Activated T-cell treated with anti-CD3 and anti-CD28 coated beads, Interleukin-2, amount 50 U/mL, for 1 hour (primary cell): ENCODE measurements at places on chromosomes 3 and 15.
A peak's percentile ranks its signal among the peaks of the same experiment; 100 is the strongest.

DNA sequence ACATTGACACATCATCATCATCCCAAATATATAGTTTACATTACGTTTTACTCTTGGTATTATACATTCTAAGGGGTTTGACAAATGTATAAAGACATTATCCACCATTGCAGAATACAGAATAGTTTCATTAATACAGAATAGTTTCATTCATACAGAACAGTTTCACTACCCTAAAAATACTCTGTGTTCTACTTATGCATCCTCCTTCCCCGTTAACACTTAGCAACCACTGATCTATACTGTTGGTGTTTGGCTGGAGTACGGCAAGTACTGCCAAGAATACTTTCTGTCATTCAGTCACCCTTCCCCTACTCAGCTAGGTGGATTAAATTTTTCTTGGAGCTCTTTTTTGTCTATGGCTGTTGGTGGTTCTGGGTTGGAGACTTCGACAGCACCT is 33.4 kb downstream of the LEKR1 start:
- no peak for DNase-seq

GRCh38 chr3:194278186-194278845 is 72.8 kb downstream of the CPN2 start:
- DNase-seq = no peak

DNA sequence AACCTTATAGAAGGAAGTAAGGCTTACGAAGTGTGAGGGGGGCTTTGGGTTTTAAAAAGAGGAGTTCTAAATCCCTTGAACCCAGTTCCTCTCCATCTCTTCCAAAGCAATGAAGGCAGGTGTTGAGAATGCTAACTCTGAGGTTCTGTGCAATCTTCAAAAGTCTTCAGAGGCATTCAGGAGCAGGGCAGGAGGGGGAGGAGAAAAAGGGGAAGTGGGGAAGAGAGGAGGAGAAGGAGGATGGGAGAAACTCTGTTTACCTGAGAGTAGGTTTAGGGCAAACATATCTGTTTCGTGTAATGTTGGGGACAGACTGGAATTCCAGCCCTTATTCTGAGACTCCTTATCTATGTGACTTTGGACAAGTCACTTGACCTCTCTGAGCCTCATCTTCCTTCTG is 36.9 kb downstream of the FAM3D start:
- no peak for DNase-seq

DNA sequence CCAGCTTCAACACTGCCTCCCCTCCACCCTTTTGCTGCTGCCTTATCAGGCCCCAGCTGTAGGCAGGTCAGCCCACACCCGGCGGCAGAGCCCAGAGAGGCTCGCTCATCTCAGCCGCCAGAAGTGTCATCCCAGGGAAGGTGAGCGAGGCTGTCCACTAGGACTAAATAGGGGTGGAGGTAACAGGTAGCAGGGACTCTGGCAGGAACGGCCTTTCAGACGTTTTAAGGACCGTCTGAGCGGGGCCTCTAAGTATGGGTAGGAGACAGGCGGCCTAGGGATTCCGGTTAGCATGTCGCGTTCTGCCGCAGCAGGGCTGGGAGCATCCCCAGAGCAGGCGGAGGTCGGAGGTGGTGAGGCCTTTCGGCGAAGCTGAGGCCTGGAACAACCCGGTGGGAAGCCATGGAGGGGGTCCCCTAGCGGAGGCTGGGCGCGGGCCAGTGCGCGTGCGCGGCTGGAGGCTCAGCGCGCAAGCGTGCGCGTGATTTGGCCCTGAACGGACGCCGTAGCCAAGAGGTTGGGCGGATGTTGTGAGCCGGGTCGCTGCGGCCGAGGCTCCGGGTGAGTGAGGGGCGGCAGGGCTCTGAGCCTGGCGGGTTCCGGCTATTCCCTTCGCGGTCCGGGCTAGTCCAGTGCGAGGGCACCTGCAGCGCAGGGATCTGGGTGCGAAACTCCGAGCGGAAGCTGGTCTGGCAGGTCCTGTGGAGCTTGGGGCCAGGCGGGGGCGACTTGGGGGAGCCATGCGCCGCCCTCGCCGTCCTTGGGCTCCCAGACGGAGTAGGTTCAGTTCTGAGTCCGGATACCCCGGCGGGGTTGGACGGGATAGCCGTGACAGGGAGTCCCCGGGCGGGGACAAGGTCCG is at the start of the genes MST1 and RNF123:
MST1 (minus strand) TSS at position 429 of the 862 bp plus-strand sequence. CDS start 783 bp downstream, outside the sequence.
RNF123 (plus strand) TSS at position 512 of the 862 bp plus-strand sequence. CDS start 1,609 bp downstream, outside the sequence.
- DNase-seq = peak; percentile 95

DNA sequence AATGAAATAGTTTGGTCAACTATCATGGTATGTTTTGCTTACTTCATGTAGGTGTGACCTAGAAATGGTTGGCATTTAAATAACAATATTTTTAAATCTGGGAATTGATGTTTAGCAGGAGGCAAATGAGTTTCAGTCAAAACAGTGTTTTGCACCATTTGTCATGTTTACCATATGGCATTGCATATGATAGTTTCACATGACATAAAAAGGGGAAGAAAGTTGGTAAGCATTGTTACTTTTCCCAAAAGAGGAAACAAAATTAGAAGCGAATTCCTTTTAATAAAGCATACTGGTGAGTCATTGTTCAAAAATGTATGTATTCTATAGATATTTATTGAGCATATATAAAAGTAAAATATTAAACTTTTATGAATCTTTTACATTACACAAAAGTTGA is 2.3 kb downstream of the RNF13 start:
- DNase-seq = no peak
